ENCODE measurements at places on chromosomes 6 and 20.

- DNase-seq: no peak
These were observed 658.9 kb upstream of the NOX3 start for GRCh38 chr6:156114541-156114940.

DNA sequence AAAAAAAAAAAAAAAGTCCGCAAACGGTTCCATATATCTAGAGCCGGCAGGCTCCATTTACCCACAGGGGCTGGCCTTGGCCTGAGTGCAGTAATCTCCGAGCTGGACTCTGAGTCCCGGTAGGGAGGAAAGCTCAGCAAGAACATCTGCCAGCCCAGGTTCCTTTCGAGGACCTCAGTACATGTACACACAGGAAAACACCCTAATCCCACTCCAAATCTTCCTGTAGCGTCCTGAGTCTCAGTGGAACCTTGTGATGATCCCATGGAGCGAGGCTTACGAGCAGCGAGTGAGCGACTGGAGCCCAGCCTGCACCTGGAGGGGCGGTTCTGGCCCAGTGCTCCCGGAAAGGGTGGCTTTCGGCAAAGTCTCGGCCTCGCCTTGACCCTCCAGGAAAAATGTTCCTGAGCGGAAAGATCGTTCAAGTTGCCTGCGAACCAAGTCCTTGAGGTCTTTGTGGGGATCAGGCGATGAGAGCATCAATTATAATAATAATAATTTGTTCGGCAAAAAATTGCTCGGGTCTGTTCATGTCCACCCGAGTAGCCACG lies 32.1 kb downstream of the PRSS16 start:
- DNase-seq: no peak

DNA sequence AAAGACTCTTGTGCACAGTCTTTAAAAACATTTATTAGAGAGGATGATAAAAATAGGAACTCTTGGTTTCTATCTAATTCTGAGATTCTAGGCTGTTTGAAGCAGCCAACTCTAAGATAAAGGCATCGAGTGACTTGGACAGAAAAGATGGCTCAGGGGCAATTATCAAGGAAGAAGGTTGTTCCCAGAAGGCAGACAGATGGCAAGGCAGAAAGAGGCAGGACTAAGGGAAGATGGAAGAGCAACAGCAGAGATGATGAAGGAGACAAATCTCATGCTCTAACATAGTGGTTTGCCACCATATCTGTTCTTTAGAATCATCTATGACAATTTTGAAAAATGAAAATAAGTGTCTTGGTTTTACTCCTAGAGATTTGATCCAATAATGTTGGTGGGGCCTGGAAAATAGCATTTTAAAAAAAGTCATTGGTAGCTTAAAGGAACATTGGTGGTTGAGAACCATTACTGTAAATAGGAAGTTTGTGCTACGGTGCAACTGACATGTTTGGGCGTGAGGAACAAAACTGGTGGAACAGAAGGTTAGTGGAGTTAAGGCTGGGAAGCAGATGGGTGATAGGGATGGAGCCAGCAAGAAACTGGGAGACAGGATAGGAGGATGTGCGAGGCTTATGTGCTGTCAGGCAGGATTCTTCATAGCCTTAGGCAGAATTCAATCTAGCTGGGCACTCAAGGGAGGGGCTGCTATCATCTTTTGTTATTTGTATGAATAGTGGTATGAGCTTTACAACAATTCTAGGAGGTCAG lies 751.1 kb downstream of the DHX35 start:
- no peak for DNase-seq

- no peak for DNase-seq
These were observed 261.9 kb upstream of the CITED2 start for GRCh38 chr6:139636391-139636790.

- no peak for DNase-seq
These were observed 58.8 kb downstream of the DOP1A start for GRCh38 chr6:83126223-83126622.

DNA sequence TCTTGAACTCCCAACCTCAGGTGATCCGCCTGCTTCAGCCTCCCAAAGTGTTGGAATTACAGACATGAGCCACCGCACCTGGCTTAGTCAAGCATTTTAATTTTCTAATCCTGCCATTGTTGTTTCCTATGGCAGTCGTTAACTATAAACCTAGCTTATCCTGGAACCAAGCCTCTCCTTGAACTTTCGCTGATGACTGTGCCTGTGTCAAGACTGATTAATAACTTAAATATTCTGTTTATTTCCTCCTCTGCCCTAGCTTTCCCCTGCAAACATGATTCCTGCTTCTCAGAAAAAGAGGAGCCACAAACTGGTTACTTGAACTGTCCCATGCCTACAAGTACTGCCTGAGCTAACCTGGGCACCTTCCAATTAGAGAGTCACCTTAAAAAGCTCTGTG lies 1.5 kb downstream of the VNN1 start:
- no peak for DNase-seq

DNA sequence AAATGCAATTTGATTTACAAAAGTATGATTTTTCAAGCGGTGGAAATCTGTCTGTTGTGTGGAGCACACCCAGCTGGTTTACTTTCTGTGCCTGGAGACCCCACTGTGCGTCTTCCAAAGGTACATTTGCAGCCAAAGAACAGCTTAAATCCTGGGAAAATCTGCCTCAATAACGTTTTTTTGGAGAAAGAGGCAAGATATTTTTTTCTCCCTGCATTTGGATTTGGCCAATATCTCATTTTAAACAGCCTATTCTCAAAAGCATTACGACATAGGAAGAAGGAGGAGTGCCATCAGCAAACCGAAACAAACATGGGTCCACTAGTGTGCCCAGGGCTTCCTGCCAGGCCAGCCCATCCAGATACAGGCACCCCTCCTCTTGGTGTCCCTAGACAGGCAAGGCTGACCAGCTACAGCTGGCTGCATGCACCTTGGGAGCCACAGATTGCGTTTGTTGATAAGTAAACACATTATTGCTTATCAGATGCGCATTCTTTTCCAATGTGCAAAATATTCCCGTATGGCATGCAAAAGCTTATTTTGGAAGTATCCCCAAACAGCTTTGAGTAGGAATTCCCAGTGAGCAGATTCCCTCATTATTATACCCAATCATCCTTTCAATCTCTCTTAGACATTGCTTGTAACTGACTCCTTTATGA lies 184.5 kb upstream of the MARCKS start:
- no peak for DNase-seq

DNA sequence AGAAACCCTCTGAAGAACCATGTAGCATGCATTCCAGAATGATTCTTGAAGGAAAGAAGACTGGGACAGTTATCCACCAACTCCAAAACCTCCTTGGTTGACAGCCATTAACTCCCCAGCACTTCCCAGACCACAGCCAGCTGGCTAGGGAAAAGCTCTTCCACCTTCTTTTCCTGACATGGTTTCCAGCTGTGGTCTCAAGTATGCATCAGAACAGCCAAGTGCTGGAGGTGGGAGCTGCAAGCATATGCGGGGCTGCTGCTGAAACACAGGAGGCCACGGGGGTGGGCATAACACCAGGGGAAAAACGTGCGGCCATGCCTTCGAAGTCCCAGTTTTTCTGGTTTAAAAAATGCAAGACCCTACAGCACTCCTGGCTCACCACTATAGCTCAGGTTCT lies 108.0 kb upstream of the FAM184A start:
- no peak for DNase-seq

DNA sequence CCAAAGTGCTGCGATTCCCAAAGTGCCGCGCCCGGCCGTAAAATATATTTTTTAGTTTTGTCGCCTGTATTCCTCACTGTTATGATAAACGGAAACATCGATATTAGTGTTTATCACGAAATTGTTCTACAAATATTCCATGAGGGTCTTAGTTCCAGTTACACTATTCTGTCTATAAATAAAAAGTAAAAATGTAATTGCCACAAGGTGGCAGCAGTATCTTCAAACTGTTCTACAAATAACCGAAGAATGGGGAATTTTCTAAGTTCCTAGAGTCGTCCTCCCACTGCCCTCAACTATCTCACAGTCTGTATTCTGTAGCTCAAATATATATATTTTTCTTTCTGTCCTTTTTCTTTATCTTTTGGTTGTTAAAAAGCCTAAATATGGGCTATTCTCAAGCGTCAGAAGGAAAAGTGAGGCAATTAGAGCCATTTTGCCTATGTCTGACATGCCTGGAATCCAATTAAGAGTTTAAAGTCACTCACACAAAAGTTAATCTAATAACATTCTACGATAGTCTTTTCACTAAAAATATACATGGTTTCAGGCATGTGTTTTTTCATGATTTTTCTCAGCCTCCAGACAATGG lies 14.2 kb upstream of the FAM162B start:
- DNase-seq: no peak

GRCh38 chr20:57198132-57199072 lies 68.0 kb downstream of the BMP7 start:
- DNase-seq: no peak

DNA sequence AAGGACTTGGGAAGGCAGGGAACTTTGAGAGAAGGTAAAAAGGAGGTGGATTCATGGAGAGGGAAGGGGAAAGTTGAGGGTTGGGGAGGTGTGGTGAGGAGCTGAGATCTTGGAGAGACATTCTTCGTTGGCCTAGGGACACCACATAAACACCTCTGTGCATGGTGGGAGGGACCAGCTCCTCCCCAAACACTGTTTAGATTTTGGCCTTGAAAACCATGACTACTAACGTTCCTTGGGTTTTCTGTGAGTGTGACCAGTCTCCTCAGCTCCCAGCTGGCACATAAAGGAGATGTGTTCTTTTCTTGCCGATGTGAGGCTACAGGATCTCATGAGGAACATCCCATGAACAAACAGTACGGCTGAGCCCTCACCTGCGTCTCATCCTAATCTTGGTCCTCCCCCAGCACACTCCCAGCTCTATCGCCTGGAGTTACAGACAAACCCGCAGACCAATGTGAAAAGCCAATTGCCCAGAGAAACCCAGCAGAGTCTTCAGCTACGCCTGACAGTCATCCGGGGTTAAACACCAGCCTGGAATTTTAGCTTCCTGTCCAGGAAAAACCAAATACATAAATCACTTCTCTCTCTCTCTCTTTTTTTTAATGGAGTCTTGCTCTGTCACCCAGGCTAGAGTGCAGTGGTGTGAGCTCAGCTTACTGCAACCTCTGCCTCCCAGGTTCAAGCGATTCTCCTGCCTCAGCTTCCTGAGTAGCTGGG lies 22.0 kb upstream of the DDR1 start:
- no peak for DNase-seq

- DNase-seq: no peak
These were observed 46.6 kb downstream of the HDDC2 start for GRCh38 chr6:125255201-125255600.

DNA sequence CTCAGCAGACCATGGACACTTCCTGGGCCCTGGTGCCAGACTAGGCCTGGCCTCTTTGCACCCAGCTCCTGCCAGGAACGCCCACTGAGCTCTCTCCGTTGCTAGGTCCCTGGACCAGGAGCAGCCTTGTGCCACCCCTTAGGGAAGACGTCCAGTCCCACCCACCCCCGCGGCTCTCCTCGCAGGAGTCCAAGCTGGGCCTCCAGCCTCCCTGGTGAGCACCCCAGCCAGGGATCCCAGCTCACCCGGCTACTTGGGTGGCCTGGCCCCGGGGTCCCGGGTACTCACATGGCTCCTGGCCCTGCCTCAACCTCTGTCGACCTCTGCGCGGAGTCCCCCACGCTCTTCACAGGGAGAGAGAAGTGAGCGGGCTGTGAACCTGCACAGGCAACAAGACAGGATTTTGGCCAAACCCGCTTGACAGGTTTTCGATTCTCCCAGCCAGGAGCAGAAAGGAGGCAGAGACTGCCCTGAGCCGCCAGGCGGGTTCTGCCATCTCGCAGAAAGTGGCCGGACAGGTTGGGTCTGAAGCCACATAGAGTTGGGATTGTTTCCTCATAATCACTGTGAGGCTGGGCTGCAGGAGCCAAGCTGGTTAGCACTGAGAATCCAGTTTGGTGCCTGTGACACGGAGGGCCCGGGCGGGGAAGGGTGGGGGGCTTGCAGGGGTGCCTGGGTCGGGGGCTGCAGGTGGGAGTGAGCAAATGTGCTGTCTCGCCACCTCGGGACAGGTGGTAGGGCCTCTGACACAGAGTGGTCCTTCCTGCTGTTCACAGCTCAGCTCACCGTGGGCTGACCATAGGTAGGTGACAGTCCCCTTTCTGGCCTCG lies at the start of gene RBBP8NL:
RBBP8NL (minus strand) TSS at position 368 of the 830 bp plus-strand sequence. CDS start 7,892 bp downstream, outside the sequence.
- DNase-seq: no peak

- DNase-seq: no peak
These were observed 199.8 kb upstream of the CDH4 start for GRCh38 chr20:61052195-61052750.

- no peak for DNase-seq
These were observed 41.9 kb downstream of the PRR18 start for GRCh38 chr6:166266336-166266735.

DNA sequence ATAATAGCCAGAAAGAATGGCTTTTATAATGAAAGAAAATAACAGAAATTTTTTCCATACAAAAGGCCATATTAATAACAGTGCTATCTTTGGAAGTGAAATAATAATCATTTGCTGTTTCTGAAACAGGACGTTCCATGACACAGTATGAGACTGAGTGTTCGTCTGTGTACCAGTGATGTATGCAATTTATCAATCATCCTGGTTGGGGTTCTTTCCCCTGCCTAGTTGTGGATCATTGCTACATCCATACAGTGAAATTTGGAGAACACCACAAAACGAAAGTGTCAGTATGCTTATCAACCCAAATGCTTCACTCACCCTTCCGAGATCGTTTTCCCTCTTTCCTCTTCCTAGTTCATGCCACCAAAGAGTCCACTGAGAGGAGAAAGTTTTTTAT lies 151.4 kb upstream of the PRDM1 start:
- no peak for DNase-seq

- no peak for DNase-seq
These were observed 32.0 kb downstream of the TM9SF4 start for GRCh38 chr20:32141465-32141980.

GRCh38 chr20:58161192-58161591 lies 67.3 kb downstream of the ANKRD60 start:
- DNase-seq: no peak

DNA sequence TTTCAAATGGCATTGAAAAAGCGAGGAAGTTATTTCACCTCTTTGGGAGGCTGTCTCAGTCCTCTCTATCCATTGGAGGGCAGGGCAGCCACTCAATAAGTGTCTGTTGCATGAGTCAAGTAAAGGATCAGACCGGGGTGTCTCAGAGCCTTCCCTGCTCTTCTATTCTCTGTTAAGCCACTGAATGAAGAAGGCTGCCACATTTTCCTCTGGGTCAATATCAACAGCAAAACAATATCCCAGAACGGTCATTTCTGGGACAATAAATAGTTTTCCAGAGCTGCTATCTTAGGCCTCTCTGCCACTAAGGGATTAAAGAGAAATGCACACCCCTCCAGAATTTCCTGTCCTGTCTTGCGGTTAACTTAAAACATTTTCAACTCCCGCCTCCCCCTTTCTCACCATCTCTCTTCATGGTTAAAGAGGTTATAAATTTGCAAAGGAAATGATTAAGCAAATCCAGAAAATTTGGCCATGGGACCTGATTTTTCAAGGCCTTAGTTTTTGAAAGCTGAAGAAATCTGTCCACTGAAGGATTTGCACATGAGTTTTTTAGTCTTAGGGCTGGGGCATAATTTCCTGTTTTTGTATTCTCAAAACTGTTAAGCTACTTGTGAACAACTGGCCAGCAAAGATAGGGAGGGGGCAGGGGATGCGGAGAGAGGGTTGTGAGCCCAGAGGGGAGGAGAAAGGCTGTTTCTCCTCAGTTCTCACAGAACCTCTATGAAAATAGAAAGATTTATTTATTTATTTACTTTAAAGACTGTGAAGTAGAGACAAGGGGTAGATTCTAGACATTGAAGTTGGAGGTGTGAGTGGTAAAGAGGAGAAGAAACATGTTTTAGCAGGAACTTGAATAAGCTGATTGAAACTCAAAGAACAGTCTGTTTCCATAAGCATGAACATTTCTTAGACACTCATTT lies 135.7 kb downstream of the BCAS1 start:
- DNase-seq: no peak

- DNase-seq: no peak
These were observed 105.8 kb upstream of the NOX3 start for GRCh38 chr6:155561257-155561965.
